ENCODE measurements at places on chromosomes 11 and 22.

DNA sequence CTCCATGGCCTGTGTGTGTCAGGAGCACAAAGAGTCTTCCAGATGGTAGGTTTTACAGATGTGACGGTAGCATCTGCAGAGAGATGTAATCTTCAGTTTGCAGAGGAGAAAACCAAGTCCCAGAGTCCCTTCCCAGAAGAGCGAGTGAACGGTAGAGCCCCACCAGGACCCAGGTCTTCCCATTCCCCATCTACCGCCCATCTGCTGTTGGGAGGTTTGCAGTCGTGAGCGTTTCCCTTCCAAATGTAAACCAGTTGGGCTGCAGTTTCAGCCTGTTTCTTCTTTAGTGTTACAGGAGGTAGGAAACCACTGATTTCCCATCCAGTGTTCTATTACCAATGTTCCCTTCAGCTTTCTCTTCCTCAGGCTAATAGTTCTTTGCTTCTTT, 24.0 kb downstream of the PANX1 start:
- no peak for DNase-seq

GRCh38 chr11:100831929-100832494, 144.9 kb downstream of the ARHGAP42 start:
- no peak for DNase-seq

- no peak for DNase-seq
Observed at GRCh38 chr11:15045891-15046290, 27.5 kb upstream of the CALCB start.

DNA sequence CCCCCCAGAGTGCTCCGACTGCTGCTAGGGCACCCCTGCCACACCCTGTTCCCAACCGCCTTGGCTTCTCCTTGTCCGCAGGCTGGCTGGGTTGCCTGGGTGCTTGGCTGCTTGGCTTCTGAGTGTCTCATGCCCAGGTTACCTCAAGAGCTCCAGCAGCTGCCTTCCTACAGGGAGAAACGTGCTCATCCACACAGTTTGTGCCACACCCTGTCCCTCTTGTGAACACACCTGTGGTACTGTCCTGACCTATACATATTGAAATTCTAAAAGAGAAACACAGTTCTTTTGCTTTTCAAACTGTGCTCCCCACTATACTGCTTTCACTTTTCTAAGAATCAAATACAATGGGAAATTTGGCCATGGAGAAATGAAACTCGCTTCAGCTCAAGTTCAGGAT, 191.4 kb downstream of the DBX1 start:
- DNase-seq: no peak

- DNase-seq: no peak
Observed at GRCh38 chr11:92506809-92507336, 282.3 kb downstream of the FAT3 start.

GRCh38 chr22:44085743-44086270, 61.7 kb downstream of the PARVB start:
- DNase-seq: no peak
